ENCODE measurements at places on chromosomes 6 and 20. TPM values are rescaled to one million over a fixed set of nuclear protein-coding genes. Genes with fewer than 3 reads are reported as not detected.

The ERVFRD-1 gene
- not detected for total RNA-seq

The SLC52A3 gene
- not detected for total RNA-seq

The POU3F2 gene
- 162 TPM for total RNA-seq

The OTOR gene
- 1.9 TPM for total RNA-seq

The FOXO3 gene
- total RNA-seq: 61.7 TPM

The C6orf52 gene
- total RNA-seq: not detected

The ATP9A gene
- 271 TPM for total RNA-seq

The ZBTB46 gene
- 20.3 TPM for total RNA-seq

The HLA-DQB1 gene
- total RNA-seq: 0.63 TPM

The MICB gene
- total RNA-seq: 0.31 TPM

The HLA-DQB2 gene
- not detected for total RNA-seq

The TMEM200A gene
- 25.0 TPM for total RNA-seq

The CLVS2 gene
- total RNA-seq: 70.1 TPM

The BLTP3A gene
- total RNA-seq: 12.2 TPM

The POU5F1 gene
- total RNA-seq: not detected

The SLC35D3 gene
- total RNA-seq: not detected

The BLOC1S5 gene
- total RNA-seq: 19.7 TPM

The PHACTR3 gene
- 64.8 TPM for total RNA-seq

The MCUR1 gene
- total RNA-seq: 36.3 TPM

The TNFRSF6B gene
- total RNA-seq: 1.3 TPM

The BTN1A1 gene
- total RNA-seq: not detected

The COL21A1 gene
- total RNA-seq: 1.3 TPM

The KCNK16 gene
- not detected for total RNA-seq

The TP53TG5 gene
- 1.9 TPM for total RNA-seq

The SYTL3 gene
- 2.5 TPM for total RNA-seq

The BTNL2 gene
- total RNA-seq: not detected

The BPI gene
- not detected for total RNA-seq

The MCM8 gene
- total RNA-seq: 5.9 TPM

The ENPP1 gene
- 1.6 TPM for total RNA-seq
